ENCODE measurements at places on chromosomes 5 and 9. TPM values are rescaled to one million over a fixed set of nuclear protein-coding genes. Genes with fewer than 3 reads are reported as not detected.

- DNase-seq = no peak
Measured at GRCh38 chr5:91332267-91333045, 50.7 kb downstream of the ARRDC3 start.

DNA sequence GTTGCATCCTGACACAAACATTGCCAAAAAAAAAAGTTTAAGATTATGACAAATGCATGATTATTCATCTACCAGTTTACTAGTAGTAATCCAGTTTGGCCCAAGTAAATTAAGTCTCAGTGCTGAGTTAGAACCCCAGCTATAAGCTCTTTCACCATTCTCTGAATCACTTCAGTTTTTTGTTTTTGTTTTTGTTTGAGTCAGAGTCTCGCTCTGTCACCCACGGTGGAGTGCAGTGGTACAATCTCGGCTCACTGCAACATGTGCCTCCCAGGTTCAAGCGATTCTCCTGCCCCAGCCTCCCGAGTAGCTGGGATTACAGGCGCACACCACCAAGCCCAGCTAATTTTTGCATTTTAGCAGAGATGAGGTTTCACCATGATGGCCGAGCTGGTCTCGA lies 1.5 kb upstream of the PCYOX1L start:
- no peak for DNase-seq

GRCh38 chr5:82447913-82448312 lies 169.8 kb upstream of the RPS23 start:
- DNase-seq = no peak

Gene PDCD1LG2
- 31.5 TPM for polyA plus RNA-seq

DNA sequence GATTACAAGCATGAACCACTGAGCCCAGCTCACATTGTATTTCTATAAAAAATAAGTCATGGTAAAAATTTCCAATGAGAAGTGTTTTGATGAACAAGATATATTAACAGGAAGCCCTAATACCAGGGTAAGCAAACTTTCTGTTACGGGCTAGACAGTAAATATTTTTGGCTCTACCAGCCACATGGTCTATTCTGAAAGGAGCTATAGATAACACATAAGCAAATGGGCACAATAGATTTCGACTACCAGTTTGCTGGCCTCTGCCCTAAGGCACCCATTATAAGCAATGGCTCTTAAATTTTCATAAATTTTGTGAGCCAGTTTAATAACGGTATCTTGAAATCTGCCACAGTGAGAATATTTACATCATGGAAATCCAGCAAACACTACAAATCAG lies 8.1 kb downstream of the UBQLN1 start:
- no peak for DNase-seq

DNA sequence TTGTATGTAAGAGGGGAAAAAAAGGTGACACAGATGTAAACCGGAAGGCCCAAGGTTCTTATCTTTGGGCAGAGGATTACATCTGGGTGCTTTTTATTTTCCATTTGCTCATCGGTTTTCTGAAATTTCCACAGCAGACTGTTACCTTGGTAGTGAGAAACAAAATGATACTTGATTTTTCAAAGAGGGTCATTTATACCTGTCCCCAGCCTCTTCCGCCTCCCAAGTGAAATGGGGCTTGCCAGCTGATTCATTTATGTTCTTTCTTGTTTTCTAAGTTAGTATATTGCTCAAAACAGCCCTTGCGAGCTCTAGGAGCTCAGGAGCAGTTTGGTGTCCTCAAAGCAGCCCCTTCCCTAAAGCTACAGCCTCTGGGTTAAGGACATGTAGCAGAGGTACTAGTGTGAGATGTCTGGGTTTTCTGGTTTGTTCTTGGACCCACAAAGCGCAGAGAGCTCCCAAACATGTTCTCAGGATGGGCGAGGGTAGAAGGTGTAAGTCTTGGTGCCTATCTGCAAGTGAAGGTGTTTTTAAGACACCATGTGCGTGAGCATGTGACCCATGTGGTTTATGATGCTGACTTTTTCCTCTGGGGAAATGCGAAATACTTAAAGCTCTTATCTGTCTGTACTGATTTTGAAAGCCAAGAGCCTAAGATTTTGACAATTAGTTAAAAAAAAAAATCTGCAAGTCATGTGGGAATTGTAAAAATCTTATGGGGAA lies 38.3 kb downstream of the DAPK1 start:
- no peak for DNase-seq

GRCh38 chr5:172753101-172753500 lies 17.9 kb downstream of the DUSP1 start:
- DNase-seq = no peak

DNA sequence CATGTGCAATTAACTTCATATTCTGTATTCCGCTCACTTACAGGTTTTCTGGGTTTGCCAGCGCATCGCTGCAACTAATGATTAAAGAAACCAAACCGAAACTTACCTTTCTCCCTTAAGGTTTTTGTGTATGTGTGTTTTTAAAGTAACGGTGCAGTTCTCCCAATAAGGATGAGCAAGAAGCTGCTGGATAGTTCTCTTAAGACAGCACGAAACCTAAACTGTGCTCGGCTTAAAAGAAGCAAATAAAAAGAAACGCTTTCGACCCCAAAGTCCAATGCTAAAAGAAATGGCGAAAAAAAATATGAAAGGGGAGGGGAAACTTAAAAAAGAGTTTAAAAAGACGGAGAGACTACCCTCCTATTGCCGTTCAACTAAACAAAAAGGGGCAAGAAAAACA lies 340 bp downstream of the ELAVL2 start:
- no peak for DNase-seq

DNA sequence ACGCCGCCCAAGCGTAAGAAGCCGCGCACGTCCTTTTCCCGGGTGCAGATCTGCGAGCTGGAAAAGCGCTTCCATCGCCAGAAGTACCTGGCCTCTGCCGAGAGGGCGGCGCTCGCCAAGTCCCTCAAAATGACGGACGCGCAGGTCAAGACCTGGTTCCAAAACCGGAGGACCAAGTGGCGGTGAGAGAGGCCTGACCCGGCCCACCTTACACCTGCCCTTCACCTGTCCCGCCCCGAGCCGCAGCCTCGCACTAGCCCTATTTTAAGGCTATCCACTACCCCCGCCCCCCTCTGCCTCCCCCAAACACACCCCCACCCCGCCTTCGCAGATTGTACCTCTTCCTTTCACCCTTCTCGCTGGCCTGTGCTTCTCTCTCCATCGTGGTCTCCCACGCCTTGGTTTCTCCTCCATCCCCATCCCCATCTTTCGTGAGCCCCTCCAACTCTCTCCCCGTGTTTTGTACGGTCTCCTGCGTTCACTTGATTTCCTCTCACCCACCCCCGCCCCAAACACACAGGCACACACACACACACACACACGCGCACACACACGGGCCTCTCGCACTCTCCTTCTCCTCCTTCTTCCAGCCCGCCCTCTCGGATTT lies 1.3 kb downstream of the TLX3 start:
- DNase-seq = no peak

- no peak for DNase-seq
Measured at GRCh38 chr5:8238080-8238479, 369.1 kb downstream of the MTRR start.

DNA sequence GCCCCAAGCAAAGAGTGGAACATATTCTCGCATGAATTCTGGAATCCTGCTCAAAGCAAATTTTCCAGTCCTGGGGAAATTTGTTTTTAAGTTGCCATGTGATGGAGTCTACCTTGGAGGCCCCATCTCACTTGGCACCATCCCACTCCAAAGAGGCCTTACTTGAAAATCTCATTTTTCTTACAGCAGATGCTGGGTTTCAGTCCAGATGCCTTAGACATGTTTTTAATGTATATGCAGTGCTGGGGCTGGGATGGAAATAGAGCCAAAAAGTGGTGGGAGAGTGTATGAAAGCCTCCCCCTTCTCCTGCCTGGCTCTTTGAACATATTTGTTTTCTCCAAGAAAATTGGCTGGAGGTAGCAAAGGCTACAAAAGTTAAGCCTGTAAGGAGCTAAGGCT lies 493.7 kb downstream of the ENC1 start:
- no peak for DNase-seq

Gene CFAP77
- polyA plus RNA-seq = not detected

- no peak for DNase-seq
Measured at GRCh38 chr5:157025093-157025698, 33.7 kb downstream of the HAVCR1 start.

- DNase-seq = no peak
Measured at GRCh38 chr5:2523180-2523579, 228.3 kb downstream of the IRX2 start.

GRCh38 chr5:181051841-181052671 lies 12.0 kb downstream of the BTNL9 start:
- DNase-seq = no peak

Gene PCDHB16
- 0.66 TPM for polyA plus RNA-seq

GRCh38 chr9:107872457-107873192 lies 383.1 kb upstream of the KLF4 start:
- no peak for DNase-seq

GRCh38 chr5:21919414-21920022 lies 933.6 kb downstream of the CDH12 start:
- DNase-seq = no peak

Gene NIPAL4
- polyA plus RNA-seq = 0.20 TPM

Gene FOXD4L3
- polyA plus RNA-seq = not detected

DNA sequence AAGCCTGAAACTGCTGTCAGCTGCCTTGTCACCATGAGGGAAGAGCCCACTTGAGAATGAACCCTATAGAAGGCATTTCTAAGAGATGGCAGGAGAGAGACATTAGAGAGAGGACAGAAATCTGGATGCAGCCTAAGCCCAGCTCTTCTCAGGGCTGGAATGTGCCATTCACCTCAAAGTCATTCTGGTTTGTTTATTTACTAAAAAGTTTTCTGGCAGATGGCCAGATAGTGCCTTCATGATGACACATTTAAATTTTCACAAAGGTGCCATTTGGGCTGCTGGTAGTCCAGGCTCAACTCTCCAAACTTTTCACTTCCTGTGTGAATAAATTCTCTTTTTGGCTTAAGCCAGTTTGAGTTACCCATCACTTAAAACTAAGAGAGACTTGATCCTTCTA lies 144.6 kb upstream of the ZNF366 start:
- no peak for DNase-seq

- no peak for DNase-seq
Measured at GRCh38 chr5:10828241-10828640, 67.2 kb upstream of the DAP start.

- no peak for DNase-seq
Measured at GRCh38 chr5:158068964-158069363, 210.0 kb upstream of the CLINT1 start.

DNA sequence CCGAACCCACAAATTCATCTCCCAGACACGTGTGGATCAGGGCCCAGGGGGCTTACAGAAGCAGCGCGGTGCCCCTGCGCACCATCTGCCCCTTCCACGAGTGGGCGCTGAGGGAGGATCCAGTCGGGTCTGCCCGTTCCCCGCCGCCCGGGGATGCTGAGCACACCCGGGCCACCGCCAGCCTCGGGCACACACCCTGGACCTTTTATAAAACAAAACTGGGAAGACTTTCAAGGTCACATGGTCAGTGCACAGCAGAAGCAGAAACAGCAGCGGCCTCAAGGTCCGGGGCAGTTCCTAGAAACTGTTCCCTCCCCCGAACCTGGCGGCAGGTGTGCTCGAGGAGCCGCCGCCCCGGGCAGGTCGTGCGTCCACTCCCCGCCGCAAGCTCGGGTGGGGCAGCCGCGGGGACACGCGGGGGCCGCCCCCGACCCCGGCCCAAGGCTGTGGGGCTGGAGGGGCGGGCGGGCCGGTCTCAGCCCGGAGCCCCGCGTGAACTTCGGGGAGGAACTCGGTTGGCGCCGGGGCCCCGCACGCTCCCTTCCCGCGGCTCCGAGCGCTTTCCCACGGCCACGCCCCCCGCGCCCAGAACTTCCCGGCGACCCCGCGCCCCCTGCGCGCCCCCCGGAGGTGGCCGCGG lies 633 bp upstream of the PPP1R26 start:
- DNase-seq = no peak

Gene KIF20A
- polyA plus RNA-seq = 25.4 TPM

DNA sequence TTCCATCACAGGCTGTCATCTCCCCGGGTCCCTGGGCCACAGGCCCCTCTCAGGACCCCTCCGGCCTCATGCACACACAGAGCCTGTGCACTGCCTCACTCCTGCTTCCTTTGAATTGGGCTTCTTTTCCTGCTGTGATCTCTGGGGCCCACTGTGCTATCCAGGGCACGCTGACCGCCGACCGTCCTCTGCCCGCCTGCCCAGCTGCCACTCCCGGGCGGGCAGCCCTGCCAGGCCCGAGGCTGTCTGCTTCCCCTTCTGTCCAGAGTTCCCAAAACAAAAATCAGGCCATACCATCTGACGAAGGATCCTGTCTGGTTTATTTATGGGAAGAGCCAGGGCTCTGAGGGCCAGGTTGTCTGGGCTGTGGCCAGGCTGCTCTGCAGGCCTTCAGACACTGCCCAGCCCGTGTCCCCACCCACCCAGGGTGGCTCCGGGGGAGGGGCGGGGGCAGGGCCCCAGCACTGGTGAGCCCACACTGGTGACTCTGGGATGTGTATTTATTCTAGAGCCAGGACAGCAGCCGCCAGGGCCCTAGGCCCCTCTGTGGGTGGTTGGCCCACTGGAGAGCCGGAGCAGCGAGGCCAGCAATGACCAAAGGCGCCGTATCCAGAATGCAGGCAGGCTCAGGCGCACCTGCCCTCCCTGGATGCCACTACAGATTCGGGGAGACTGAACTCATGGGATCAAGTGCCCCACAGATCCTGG lies 57.0 kb downstream of the ADAMTS2 start:
- DNase-seq = no peak

GRCh38 chr5:89262030-89262429 lies 379.0 kb upstream of the MEF2C start:
- DNase-seq = no peak

Gene DDX4
- not detected for polyA plus RNA-seq

- DNase-seq = no peak
Measured at GRCh38 chr5:117680426-117680825, 1105.8 kb upstream of the SEMA6A start.

DNA sequence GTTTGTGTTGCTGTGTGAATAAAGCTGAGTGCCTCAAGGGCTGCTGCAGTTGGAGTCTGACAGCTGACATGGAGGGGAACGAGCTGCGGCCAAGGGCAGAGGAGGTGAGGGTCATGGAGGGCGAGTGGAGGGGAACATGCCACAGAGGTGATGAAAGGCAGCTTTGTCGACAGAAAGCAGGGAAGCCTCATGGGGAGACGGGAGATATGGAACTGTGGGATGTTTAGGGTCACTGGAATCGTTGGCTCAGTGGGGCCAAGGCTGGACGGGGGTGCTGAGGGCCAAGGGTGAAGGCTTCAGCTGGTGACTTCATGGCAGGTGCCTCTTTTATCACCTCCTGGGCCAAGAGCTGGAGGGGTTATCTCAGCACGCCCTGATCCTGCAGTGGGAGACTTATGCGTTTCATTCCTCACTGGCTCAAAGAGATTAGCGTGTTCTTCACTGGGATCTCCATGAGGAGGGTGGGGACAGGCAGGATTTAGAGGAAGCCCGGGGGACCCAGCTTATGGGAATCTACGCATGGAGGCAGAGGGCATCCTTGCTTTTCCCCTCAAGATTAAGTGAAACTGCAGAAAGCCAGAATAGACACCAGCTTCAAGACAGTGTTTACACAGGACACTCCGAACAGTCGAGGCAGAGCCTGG lies 42.2 kb downstream of the FAM240B start:
- no peak for DNase-seq

GRCh38 chr9:123493627-123494026 lies 137.6 kb downstream of the CRB2 start:
- no peak for DNase-seq

- DNase-seq = no peak
Measured at GRCh38 chr9:113590991-113591898, 127.7 kb downstream of the RGS3 start.

Gene GABRA1
- polyA plus RNA-seq = not detected

- DNase-seq = no peak
Measured at GRCh38 chr9:88950341-88951154, 40.7 kb upstream of the S1PR3 start.

GRCh38 chr5:41637869-41638268 lies 127.5 kb upstream of the PLCXD3 start:
- DNase-seq = no peak

GRCh38 chr5:55187370-55187769 lies 14.4 kb upstream of the CDC20B start:
- DNase-seq = no peak
